Activated B cell treated with CpG ODN at 0.5 μM for 24 hours (primary cell): ENCODE measurements at places on chromosomes 7 and 10. TPM values are rescaled to one million over a fixed set of nuclear protein-coding genes. Genes with fewer than 3 reads are reported as not detected.

DNA sequence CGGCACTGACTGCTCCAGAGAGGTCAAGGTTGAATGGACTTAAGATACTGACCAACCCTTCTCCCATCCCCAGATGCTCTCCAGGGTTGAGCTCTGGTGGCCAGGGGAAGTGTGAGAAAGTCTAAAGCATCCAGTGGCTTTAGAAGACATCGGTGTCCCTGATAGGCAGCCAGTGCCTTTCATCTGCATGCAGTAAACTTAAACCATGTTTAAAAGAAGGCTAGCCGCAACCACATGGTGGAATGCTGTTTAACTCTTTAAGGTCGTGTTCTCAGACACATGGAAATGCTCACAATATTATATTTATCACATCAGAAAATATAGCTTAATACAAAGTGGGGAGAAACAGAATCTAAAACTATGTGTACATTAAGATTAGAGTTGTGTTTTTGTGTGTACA, 137.0 kb downstream of the CNNM2 start:
- H3K27me3 ChIP-seq: no peaks in the 10 kb centered on the region
- no peak overlapping the region for H3K4me3 ChIP-seq
- peaks cover 6% of the 10 kb centered on the region for H3K4me1 ChIP-seq
- H3K36me3 ChIP-seq: peaks cover 27% of the 10 kb centered on the region
- H3K27ac ChIP-seq: no peak overlapping the region
- no peak for DNase-seq

GRCh38 chr10:83677795-83678194, 461.5 kb upstream of the GHITM start:
- H3K4me3 ChIP-seq: no peak overlapping the region
- no peaks in the 10 kb centered on the region for H3K27me3 ChIP-seq
- no peaks in the 10 kb centered on the region for H3K36me3 ChIP-seq
- DNase-seq: no peak
- peaks cover 5% of the 10 kb centered on the region for H3K4me1 ChIP-seq

- H3K4me3 ChIP-seq: no peak overlapping the region
- no peaks in the 10 kb centered on the region for H3K4me1 ChIP-seq
- no peak for DNase-seq
- no peaks in the 10 kb centered on the region for H3K36me3 ChIP-seq
- no peak overlapping the region for H3K27ac ChIP-seq
Observed at GRCh38 chr7:46237466-46237865, 316.4 kb upstream of the IGFBP3 start.

DNA sequence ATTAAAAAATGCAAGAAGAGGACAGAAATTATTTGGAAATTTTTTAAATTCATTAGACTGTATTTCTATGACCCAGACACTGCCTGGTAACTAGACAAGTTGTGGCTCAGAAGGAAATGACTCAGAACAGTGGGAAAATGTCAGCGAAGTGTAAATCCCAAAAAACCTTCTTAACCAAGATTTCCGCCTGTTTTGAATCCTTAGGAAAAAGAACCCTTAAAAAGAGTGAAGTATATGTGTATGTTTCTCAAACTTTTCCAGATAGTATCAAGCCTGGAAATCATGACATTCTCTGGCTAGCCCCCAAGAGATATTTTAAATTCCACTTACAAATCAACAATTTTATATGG, 42.7 kb upstream of the PLXNA4 start:
- H3K27ac ChIP-seq: no peak overlapping the region
- no peak for DNase-seq
- peaks cover 10% of the 10 kb centered on the region for H3K4me1 ChIP-seq
- H3K27me3 ChIP-seq: peaks cover 12% of the 10 kb centered on the region
- no peak overlapping the region for H3K4me3 ChIP-seq
- H3K36me3 ChIP-seq: no peaks in the 10 kb centered on the region

DNA sequence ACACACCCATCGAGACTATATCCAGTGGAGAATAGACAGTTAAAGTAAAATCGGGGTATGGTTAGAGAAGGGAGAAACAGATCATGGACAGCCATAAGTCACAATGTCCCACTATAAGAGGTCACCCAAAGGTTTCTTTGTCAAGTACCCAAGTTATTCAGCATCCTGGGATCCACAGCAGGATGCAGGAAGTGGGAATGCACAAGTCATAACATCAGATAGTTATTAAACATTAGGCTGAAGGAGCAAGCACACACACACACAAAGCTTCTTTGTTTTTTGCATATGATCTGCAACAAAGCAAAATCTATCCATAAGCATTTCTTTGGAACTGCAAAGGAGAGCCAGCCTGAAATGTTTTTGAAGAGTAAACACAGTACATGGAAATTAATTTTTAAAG, 111.6 kb downstream of the NOC3L start:
- DNase-seq: no peak
- H3K4me3 ChIP-seq: no peak overlapping the region
- H3K27me3 ChIP-seq: peaks cover 16% of the 10 kb centered on the region
- H3K4me1 ChIP-seq: no peaks in the 10 kb centered on the region
- H3K27ac ChIP-seq: no peak overlapping the region

Gene GPR15LG
- total RNA-seq: not detected in 2 replicates

GRCh38 chr7:134637441-134637840, 9.2 kb upstream of the BPGM start:
- H3K4me3 ChIP-seq: no peak overlapping the region
- H3K4me1 ChIP-seq: peaks cover 10% of the 10 kb centered on the region
- no peak overlapping the region for H3K27ac ChIP-seq

GRCh38 chr10:36182179-36182566, 540.1 kb upstream of the FZD8 start:
- H3K36me3 ChIP-seq: no peaks in the 10 kb centered on the region
- no peak for DNase-seq
- H3K4me1 ChIP-seq: no peaks in the 10 kb centered on the region

Gene PDIA4
- 57.4 and 59.4 TPM in 2 replicates for total RNA-seq

Gene OGA
- 209 and 271 TPM in 2 replicates for total RNA-seq

GRCh38 chr7:144738708-144739314, 97.0 kb downstream of the TPK1 start:
- no peaks in the 10 kb centered on the region for H3K36me3 ChIP-seq
- peaks cover 2% of the 10 kb centered on the region for H3K4me1 ChIP-seq
- H3K4me3 ChIP-seq: no peak overlapping the region

Gene SPDYE2B
- total RNA-seq: not detected in 2 replicates

Gene ZSCAN21
- 10.6 and 11.3 TPM in 2 replicates for total RNA-seq

DNA sequence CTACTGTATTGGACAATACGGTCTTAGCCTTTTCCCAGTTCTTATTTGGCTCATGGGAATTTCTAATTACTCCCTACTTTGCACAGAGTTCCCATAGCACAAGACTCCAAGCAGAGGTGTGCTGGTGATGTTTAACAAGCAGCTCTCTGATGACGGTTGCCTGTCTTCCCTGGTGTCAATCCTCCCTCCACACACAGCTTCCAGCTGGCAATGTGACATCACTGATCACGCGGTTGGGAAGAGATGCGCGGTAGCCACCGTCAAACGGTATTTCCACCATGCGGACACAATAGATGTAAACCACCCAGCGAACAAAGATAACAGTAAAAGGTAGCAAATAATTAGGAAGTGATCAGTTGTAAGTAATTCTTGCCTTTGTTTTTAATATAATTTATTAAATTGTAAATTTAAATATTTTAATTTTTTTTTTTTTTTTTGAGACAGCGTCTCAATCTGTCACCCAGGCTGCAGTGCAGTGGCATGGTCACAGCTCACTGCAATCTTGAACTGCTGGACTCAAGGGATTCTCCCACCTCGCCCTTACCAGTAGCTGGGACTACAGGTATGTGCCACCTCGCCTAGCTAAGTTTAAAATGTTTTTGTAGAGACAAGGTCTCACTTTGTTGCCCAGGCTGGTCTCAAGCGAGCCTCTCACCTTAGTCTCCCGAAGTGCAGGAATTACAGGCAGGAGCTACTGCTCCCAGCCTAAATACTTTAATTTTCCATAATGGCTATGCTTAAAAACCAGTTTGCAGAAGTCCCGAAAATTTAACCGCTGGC, 36.3 kb upstream of the IL15RA start:
- H3K36me3 ChIP-seq: peaks cover 71% of the 10 kb centered on the region
- peaks cover 27% of the 10 kb centered on the region for H3K4me1 ChIP-seq
- H3K4me3 ChIP-seq: no peak overlapping the region
- DNase-seq: no peak

Gene NME8
- total RNA-seq: not detected in 2 replicates

GRCh38 chr10:103072891-103073290, 120.2 kb downstream of the NT5C2 start:
- peaks cover 32% of the 10 kb centered on the region for H3K4me1 ChIP-seq
- H3K27ac ChIP-seq: no peak overlapping the region
- DNase-seq: no peak
- H3K4me3 ChIP-seq: no peak overlapping the region
- no peaks in the 10 kb centered on the region for H3K27me3 ChIP-seq

GRCh38 chr7:155692317-155692716, 47.9 kb downstream of the RBM33 start:
- H3K4me3 ChIP-seq: no peak overlapping the region
- H3K4me1 ChIP-seq: peaks cover 46% of the 10 kb centered on the region
- peaks cover 47% of the 10 kb centered on the region for H3K36me3 ChIP-seq

Gene UCN3
- not detected in 2 replicates for total RNA-seq

- H3K4me3 ChIP-seq: no peak overlapping the region
- H3K27me3 ChIP-seq: peaks cover 20% of the 10 kb centered on the region
- no peak overlapping the region for H3K27ac ChIP-seq
- no peaks in the 10 kb centered on the region for H3K36me3 ChIP-seq
- peaks cover under 1% of the 10 kb centered on the region for H3K4me1 ChIP-seq
- DNase-seq: no peak
Observed at GRCh38 chr7:95777269-95777668, 4.9 kb downstream of the DYNC1I1 start.

Gene RASA4B
- 11.4 and 16.1 TPM in 2 replicates for total RNA-seq

Gene OGDHL
- not detected in 2 replicates for total RNA-seq

DNA sequence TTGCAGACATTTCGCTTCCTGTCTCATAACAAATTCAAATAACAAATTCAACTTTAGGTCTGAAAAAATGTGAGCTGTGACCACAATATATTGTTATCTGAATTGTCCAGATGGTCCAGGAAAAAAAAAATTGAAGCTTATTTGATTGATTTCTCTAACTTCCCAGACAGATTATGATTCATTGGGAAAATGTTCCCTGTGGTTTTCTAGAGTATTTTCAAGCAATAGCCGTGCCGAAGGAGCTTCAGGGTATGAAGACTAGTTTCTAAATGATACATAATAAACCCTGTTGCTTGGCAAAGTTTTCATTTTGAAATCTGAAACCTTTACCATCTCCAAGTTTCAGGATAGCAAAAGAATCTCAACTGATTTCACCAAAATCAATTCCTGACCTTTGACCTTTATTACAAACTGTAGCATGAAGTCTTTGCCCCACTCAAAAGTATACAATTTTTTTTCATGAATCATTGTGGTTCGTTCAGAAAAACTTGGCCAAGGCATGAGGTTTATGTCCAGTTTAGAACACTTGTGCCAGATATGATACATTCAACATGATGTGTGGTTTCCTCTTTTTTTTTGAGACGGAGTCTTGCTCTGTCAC, 109.9 kb downstream of the JCAD start:
- no peak for DNase-seq
- H3K27ac ChIP-seq: no peak overlapping the region
- H3K4me3 ChIP-seq: no peak overlapping the region
- no peaks in the 10 kb centered on the region for H3K36me3 ChIP-seq
- H3K27me3 ChIP-seq: no peaks in the 10 kb centered on the region

DNA sequence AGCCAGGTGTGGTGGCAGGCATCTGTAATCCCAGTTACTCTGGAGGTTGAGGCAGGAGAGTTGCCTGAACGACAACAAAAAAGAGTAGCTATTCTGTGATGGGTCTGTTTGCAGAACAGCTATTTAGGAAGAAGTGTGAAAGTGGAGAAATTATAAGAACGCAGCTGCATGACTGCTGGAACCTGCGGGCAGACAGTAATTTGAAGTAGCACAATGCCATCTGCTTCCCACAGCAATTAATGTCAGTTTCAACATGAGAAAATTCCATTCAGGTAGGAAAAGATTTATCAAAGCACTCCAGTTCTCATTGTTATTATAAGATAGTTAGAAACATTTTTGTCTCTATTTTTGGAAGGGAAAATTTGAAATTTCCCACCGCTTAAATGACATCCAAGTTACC, 21.5 kb downstream of the LAMB1 start:
- peaks cover 7% of the 10 kb centered on the region for H3K27me3 ChIP-seq
- DNase-seq: no peak
- H3K4me1 ChIP-seq: no peaks in the 10 kb centered on the region
- H3K27ac ChIP-seq: no peak overlapping the region
- no peak overlapping the region for H3K4me3 ChIP-seq

DNA sequence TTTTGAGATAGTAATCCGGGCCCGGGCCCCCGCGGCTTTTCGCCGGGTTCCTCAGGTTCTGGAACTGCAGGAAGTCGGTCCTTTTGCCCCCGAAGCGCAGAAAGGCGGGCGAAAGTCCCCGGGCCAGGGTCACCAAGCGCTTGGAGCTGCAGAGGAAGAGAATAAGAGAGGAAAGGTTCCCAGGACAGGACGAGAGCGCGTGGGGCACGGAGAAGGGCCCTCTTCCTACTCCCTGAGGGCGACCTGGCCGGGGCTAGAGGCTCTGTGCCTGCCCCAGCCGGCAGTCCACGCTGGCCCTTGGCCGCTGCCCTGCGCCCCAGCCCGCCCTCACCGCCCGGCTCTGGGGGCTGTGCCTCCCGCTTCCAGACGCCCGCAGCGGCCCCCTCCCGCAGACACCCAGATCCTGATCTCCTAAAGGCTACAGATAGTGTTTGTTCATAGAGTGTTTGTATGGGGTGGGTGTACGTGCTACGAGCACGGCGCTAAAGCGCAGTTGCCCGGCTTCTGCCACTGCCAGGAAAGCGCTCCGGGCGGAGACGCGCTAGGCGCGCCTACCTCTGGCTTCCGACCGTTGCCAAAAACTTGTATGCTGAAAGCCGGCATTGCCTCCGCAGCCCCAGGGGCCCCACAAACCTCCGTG, 3.2 kb downstream of the HPSE2 start:
- no peaks in the 10 kb centered on the region for H3K36me3 ChIP-seq
- H3K27ac ChIP-seq: no peak overlapping the region
- no peak overlapping the region for H3K4me3 ChIP-seq

GRCh38 chr10:79946271-79947082, 2.4 kb downstream of the SFTPD start:
- no peak overlapping the region for H3K4me3 ChIP-seq
- no peak overlapping the region for H3K27ac ChIP-seq
- peaks cover 3% of the 10 kb centered on the region for H3K27me3 ChIP-seq
- no peaks in the 10 kb centered on the region for H3K36me3 ChIP-seq
- no peaks in the 10 kb centered on the region for H3K4me1 ChIP-seq

- no peak for DNase-seq
- H3K4me1 ChIP-seq: no peaks in the 10 kb centered on the region
- no peak overlapping the region for H3K4me3 ChIP-seq
- H3K27ac ChIP-seq: no peak overlapping the region
- H3K27me3 ChIP-seq: no peaks in the 10 kb centered on the region
- H3K36me3 ChIP-seq: peaks cover 59% of the 10 kb centered on the region
Observed at GRCh38 chr7:94540428-94540827, 30.8 kb downstream of the CASD1 start.

DNA sequence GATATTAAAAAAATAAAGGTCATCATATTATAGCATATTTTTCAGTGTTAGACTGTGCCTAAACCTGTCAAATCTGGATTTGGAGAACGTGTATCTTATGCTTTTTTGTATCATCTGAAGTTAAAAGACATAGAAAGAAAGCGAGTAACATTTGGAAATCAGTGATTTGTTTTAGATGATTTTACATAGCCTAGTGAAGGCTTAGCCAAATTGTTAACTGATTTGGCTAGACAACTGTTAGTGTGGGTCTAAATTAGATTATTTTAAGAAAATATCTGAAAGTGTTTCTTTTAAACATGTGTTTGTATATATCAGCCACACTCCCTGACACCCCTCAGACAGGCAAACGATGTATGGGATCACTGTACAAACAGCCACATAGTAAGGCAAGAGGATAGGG, 35.6 kb downstream of the ACTA2 start:
- H3K27ac ChIP-seq: no peak overlapping the region
- H3K36me3 ChIP-seq: peaks cover 72% of the 10 kb centered on the region
- DNase-seq: no peak
- no peaks in the 10 kb centered on the region for H3K27me3 ChIP-seq
- no peak overlapping the region for H3K4me3 ChIP-seq
- no peaks in the 10 kb centered on the region for H3K4me1 ChIP-seq
